ENCODE measurements at places on chromosomes 16 and 17.

DNA sequence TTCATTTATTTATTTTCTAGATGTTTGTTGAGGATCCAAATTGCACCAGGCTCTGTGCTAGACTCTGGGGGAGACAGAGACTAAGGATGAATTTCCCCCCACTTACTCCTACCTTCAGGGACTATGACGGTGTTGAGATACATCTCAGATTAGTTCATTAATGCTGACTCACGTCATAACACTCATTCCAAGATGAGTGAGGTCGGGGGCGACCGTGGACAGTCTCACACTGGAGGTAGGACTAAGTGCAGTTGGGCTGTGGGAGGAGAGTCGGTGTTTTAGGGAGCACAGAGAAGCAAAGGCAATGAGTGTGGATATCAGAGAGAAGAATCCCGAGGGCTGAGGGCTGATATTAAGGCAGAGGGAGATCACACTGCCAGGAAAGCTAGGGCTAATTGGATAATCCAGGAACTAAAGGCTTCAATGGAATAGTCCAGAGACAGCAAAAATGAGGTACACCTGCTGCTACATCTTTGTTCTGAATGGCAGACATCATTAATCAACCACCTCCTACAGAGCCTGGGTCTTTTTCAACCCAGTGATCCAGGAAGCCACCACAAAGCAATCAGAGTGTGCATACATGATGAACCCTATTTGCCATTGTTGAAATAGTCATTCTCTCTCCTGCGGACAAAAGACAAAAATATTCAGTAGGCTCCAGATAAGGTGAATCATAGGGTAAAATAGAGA, 38.6 kb upstream of the CACNG4 start:
- DNase-seq, result no peak

DNA sequence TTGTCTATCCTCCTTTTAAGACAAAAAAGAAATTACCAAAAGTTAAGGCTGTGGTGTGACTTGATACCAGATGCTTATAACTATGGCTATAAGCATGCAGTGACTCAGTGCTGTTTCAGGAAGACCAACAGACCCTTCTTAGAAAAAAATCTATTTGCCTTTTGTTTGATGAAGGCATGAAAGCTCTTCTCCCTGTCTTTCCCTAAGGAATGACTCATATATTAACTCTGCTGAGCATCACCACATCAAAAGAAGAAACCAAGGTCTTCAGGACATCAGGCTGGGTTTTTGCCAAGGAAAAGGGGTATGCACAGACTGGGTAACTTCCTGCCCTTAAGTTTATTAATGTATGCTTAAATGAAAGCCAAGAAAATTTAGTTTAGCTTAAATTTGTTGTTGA, 47.1 kb downstream of the VMP1 start:
- DNase-seq, result no peak

- no peak for DNase-seq
Observed at GRCh38 chr16:58026139-58026704, 668 bp downstream of the MMP15 start.

GRCh38 chr16:56817938-56818337, 47.1 kb upstream of the SLC12A3 start:
- DNase-seq, result no peak

DNA sequence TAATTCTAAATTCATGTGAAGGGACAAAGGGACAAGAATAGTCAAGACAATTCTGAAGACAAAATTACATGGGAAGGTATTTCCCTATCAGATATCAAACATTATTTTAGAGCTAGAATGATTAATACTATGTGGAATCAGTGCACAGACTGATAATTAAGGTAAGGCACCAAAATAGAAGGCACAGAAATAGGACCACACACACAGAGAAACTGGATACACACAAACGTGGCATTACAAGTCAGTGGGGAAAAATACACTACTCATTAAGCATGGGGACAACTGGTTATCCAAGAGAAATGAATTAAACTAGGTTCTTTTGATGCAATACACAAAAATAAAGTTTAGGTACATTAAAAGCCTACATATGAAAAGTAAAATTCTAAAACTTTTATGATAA, 132.8 kb upstream of the NETO2 start:
- DNase-seq, result no peak

DNA sequence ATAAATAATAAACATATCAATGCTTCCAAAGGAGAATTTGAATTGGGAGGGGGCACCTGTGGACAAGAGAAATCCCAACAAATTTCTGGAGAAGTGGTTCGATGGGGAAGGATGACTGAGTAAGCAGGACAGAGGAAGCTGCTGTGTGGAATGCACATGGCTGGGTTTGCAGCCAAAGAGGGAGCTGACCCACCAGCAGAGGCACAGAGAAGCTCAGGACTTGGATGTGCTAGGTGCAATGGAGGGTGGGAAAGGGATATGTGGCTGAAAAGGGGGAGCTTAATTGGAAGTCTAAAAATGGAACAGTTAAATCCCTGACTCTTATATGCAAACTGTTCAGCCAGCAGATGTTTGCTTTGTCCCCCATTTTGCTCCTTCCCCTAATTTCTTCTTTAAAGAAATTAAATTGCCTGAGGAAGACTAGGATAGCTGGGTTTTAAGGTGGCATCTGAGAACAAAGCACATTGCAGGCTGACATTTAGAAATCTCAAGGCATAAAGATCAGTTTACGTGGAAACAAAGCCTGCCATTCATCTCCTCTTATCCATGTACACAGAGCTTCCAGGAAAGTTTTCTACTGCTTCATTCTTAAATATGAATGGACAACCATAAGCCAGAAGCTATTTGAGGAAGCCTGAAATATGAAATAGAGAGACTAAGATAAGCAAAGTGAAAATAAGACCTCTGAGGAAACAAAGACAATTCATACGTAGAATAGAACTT, 23.0 kb upstream of the TNS4 start:
- DNase-seq, result no peak

DNA sequence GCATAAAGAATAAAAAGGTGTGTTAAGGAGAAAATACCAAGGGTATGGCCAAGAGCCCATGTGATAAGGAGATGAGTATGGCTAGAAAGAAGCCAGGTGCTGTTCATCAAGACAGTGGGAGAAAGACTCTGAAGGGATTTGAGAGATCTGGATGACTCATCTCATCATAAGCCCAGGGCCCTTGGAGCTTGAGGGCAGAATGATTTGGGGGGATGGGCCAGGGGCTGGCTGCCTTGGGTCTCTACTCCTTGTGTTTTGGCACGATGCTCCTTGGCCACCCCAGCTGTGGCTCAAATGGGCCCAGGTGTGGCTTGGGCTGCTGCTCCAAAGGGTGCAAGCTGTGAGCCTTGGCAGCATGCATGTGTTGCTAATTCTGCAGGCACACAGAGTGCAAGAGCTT, 14.5 kb upstream of the TNFRSF13B start:
- no peak for DNase-seq

DNA sequence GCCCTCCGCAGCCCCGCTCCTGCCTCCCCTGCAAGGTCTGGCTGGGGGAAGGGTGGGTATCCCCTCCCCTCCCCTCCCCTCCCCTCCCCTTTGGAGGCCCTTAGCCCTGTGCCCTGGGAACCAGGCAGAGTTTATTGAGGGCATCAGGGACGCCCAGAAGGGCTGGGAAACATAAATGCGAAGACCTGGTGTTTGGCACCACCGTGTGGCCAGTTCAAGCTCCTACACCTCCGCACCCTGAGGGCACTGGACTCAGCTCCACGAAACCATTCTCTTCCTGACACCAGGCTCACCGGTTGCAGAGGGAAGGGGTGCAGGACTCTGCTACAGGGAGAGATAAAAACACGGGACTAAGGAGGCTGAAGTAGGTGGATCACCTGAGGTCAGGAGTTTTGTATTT, 1.0 kb upstream of the AIPL1 start:
- DNase-seq, result peak; percentile 71

GRCh38 chr17:8126491-8127066, 2.7 kb upstream of the HES7 start:
- peak; percentile 62 for DNase-seq

DNA sequence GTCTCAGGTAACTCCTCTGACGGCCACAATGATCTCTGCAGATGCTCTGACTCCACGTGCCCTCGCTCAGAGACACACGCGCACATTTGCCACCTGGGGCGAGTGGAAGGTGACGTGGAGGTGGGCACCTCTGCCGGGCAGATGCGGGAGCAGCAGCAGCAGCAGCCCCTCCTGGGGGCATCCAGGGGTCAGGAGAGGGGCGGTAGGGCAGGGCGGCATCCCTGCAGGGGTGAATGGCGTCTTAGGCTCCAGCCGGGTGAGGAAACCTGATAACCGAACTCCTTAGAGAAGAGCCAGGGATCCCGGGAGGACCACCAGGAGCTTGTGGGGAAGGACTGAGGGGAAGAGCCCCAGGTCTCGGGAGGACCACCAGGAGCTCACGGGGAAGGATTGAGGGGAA, 34.6 kb upstream of the CDH15 start:
- DNase-seq, result no peak

- peak; percentile 30 for DNase-seq
Observed at GRCh38 chr17:50844117-50844700, 8.8 kb downstream of the WFIKKN2 start.

GRCh38 chr17:72308744-72309385, 188.0 kb downstream of the SOX9 start:
- DNase-seq, result no peak

GRCh38 chr17:63464691-63465236, 12.1 kb upstream of the ACE start:
- DNase-seq, result no peak
